ENCODE measurements at places on chromosomes 5 and 9. TPM values are rescaled to one million over a fixed set of nuclear protein-coding genes. Genes with fewer than 3 reads are reported as not detected.
A peak's percentile ranks its signal among the peaks of the same experiment; 100 is the strongest.

GRCh38 chr9:116792271-116792670 is 105.2 kb downstream of the TRIM32 start:
- DNase-seq, result no peak

STPG3 gene
- not detected for total RNA-seq

DNA sequence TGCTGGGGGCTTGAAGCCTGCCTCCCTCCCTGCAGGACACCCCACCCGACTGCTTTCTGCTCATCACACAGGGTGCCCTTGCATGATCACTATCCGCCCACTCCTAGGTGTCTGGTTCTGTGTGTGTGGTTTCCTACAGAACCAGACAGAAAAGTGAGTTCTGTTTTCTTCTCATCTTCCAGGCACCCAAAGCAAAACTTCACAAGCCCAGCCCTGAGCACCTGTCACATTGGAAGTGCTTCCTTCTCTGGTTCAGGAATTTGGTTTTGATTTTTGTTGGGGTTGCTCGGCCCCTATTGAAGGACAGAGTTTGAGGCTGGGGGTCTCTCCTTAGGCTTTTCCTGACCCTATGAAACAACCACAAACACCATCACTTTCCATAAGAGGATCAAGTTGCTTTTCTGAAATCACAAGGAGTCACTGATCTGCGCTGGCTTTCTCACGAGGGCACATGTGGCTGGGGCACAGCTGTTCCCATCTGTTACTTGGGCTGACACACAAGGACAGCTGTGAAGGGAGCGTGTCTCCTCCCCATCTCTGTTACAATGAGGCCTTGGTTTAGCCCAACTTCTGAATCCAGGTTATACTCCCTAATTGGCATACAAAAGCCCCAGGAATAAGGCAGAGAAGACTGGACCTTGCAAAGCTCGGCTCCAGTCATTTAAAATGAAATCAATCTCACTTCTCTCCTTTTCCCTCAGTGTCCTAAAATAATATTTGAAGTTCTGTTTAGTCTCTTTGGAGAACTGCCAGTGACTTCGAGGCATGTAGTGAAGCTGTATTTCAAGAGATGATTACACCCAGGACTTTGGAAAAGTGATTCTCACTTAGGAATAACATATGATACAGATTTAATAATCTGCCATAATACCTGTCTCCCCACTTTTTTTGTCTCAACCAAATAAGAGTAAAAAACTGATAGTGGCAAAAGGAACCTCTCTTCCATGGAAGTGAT is 213.1 kb upstream of the GAS1 start:
- DNase-seq, result no peak

SMIM33 gene
- total RNA-seq, result not detected

DNA sequence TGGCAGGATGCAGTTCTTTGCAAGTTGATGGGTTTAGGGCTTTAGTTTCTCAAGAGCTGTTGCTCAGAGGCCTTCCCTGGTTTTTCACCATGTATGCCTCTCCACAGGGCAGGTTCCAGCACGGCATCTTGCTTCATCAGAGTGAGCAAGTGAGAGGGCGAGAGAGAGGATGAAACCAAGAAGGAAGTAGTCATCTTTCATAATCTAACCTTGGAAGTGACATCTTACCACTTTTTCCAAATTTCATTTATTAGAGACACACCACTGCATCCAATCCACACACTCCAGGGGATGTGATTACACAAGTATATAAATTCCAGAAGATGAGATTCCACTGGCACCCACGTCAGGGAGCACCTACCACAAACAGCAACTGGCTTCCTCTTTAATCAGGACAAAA is 294.4 kb downstream of the MARCHF11 start:
- no peak for DNase-seq

DNA sequence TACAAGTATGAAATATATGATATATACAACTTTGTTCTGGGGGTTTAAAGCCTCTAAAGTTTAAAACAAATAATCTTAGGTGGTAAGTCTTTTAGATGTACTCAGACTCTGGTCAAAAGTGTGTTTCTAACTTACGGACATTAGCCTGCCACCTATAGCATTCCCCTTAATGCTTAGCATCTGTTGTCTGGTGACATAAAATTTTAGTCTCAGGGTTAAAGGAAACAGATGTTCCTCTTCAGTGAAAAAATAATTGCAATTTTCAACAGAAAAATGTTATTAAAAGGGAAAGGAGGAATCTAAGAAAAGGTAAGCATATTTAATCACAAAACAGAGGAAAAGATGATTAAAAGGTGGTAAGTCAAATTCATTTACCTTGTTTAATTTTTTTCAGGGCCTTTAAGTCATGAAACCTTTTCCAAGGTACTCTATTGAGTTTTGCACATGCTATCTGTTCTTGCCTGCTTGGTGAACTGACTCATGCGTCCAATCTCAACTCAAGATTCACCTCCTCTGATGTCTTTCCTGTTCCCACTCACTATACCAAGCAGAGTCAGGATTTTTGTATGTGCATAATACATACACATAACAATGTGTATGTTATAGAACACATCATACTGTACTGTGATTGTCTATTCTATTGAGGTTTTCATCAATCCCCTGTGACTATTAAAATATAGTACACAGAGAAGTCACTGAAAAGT is 7.9 kb downstream of the TMEM167A start:
- no peak for DNase-seq

KIAA0825 gene
- total RNA-seq, result 5.9 TPM

GRCh38 chr9:136330406-136330990 is 3.2 kb downstream of the GPSM1 start:
- no peak for DNase-seq

NR3C1 gene
- total RNA-seq, result 134 TPM

DNA sequence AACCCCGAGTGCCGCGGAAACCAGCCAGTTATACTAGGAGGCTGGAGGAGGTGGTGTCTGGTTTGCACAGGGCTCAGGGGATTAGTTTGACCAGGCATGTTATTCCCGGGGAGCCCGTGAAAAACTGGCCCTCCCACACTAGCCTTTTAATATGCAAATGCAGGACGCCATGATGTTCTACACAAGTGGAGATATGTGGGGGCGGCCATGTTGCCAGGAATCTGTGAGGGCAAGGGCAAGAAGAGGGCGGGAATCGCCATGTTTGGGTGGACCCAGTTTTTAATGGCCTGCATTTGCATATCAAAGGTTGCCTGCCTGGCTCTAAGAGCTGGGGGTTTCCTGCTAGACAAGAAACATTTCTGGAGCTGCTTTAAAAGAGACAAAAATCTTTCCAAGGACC is 940.7 kb downstream of the CDH18 start:
- no peak for DNase-seq

CCDC171 gene
- 22.1 TPM for total RNA-seq

CFAP157 gene
- total RNA-seq, result 4.4 TPM

GRCh38 chr5:83922699-83923098 is 202.0 kb upstream of the HAPLN1 start:
- no peak for DNase-seq

GRCh38 chr5:81757404-81757803 is 6.5 kb upstream of the SSBP2 start:
- DNase-seq, result no peak

DNA sequence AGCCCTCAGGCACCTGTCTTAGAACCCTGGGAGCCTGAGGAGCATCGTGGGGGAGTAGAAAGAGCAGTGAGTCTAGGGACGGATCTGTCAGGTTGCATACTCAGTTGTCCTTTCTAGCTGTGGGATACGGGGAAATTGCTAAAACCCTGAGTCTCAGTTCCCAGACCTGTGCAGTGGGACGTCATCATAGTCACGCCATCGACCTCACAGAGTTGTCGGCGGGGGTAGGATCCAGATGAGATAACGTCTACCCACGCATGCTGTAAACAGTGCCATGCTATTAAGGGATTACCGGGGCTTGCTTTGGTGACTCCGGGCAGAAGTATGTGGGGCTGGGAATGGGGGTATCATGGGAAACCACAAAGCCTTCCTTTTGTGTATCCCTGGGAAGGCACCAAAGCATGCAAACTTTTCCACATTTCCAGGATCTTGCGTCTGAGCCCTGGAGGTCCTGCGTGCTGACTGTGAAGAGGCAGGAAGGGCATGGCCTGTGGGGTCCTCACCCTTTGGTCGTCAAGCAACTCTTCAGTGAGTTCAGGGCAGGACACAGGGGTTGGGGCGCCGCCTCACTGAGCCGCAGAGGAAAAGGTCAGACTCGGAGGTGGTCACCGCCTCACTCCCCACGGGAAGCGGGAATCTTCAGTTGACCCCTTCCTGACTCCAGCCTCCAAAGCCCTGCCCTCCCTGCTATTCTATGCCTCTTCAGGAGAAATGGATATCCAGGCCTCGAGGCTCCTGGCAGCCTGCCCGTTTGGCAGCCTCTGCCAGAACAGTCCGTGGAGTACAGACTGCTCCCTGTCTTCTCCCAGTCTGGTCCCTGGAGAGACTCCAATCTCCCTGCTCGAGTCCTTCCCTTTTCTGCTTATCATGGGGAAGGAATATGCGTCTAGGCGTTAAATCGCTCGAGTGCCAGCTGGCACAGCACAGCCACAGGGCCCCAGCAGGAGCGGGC is 186.8 kb upstream of the KLF9 start:
- DNase-seq, result peak; percentile 98

GRCh38 chr9:73210886-73211666 is 59.4 kb downstream of the ANXA1 start:
- DNase-seq, result no peak

- DNase-seq, result no peak
These were observed 24.0 kb downstream of the CDKN2A start for GRCh38 chr9:21969951-21970799.

- peak; percentile 58 for DNase-seq
These were observed 646 bp downstream of the SWI5 start for GRCh38 chr9:128276574-128277270.

DNAJC18 gene
- total RNA-seq, result 3.1 TPM

- no peak for DNase-seq
These were observed 92.4 kb downstream of the UNC13B start for GRCh38 chr9:35254237-35254636.

GRCh38 chr5:11941566-11941965 is 37.3 kb upstream of the CTNND2 start:
- DNase-seq, result no peak

DNA sequence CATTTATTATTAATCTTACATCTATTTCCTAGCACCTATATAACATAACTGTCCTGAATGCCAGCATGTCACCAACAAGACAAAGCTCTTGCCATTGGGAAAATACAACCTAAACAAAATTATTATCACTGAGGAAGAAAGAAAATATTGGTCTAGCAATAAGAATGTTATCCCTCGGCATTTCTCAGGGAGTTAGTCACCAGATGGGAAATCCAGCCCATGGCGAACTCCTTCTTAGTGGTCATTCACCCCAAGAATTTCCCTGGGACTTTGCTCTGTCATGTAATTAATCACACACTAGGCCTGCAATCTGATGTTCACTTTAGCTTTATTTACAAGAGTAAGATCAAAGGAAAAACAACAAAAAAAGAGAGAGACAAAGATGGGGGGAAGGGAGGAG is 56.1 kb upstream of the TAS2R1 start:
- DNase-seq, result no peak

- no peak for DNase-seq
These were observed 6.7 kb downstream of the NCBP1 start for GRCh38 chr9:97640325-97640724.

DNA sequence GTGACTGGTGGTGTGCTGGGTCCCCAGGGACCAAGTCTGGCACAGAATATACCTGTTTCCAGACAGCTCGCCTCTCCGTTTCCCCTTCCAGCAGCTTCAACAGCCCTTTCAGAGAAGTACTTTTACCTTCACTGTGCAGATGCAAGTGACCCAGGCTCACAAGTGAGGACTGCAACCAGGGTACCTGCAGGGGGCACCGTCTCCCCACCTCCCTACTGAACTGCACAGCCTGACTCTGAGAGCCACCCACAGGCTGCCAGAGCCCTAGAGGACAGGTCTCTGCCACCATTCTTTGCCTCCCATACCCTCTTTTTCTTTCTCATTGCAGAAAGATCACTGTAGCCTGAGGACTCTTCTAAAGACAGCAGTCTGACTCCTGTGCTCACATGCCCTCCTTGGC is 15.4 kb downstream of the IL9 start:
- DNase-seq, result no peak

- peak; percentile 15 for DNase-seq
These were observed 8.2 kb upstream of the AK1 start for GRCh38 chr9:127885508-127886281.

- no peak for DNase-seq
These were observed 63.7 kb upstream of the STXBP1 start for GRCh38 chr9:127548352-127548881.

SH3RF2 gene
- 0.88 TPM for total RNA-seq

DNA sequence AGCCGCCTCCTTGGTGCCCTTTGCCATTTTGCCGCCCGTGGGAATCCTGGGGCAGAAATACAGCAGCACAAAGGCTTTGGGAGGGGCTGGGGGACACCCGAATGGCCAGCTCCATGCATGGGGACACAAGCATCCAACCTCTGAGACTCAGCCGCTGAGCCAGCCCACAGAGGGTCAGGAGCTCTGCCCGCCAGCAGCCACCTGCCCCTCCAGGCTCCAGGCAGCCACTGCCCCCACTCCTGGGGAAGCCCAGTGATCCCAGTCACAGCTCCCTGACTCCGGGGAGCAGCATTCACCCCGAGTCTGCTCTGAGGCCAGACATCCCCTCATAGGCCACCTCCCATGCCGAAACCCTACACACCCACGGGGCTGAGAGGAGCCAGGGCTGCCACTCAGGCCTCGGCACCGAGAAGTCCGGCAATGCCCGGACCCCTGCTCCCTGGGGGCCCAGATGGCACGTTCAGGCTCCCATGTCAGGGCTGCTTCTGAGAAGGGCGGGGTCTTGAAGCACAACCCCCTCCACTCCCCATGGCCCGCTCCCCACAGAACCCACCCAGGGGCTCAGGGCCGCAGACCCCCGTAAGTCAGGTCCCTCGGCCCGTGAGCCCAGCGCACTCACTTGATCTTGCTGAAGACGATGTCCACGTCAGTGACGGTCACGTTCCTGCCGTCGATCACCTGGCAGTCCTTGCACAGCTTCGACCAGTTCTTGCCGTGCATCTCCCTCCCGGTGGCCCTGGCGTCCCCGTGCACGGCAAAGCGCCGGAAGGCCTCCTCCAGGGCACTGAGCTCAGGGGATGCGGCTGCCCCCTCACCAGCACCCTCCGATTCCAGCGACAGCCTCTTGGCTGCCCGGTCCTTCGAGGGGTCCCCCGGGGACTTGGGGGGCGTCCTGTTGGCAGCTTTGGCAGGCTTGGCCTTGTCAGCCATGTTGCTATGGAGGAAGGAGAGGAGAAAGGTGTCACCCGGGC is 15.7 kb downstream of the TPPP start:
- DNase-seq, result peak; percentile 8

GRCh38 chr9:130140706-130141105 is 31.5 kb upstream of the NCS1 start:
- DNase-seq, result no peak

- no peak for DNase-seq
These were observed 387.5 kb downstream of the FAM170A start for GRCh38 chr5:120016717-120017382.

Measured in uterus (tissue), 4 donors.